ENCODE measurements at places on chromosomes 3 and 15.

DNA sequence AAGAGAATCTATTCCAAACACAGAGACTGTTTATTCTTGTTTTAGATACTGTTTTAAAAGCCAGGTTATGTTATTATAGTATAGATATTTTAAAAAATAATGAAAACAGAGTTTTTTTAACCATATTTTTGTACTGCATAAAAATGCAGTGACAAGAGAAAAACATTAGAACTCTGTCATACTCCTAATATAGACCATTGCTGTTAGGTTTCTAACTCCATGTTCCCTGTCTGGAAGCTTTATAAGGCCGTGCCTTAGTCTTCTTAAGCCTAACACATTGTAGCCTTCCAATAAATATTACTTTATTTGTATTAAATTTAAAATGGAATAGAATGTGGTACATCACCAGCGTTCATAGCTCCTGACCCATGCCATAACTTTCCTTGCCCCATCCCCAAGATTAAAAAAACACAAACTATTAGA lies 53.2 kb downstream of the MBNL1 start:
- DNase-seq: no peak

DNA sequence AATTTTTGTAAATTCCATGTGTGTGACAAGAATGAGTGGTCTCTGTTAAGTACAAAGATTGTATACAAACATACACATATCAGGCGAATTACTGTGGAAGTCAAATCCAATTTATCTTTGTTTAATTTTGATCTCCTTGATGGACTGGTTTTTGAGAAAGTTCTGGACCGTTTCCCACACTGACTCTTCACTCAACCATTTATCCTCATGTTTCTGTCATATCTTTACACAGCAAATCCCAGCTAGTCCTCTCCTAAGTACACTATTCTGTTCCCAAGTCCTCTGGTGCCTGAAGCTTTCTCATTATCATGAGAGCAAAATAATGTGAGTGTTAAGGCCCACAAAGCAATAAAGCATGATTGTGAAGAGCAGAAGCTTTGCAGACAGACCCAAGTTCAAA lies 189.9 kb downstream of the WNT5A start:
- DNase-seq: no peak

GRCh38 chr3:146217324-146217723 lies 33.6 kb downstream of the PLSCR4 start:
- no peak for DNase-seq

- no peak for DNase-seq
Measured at GRCh38 chr3:128693696-128694095, 32.3 kb upstream of the RAB7A start.

DNA sequence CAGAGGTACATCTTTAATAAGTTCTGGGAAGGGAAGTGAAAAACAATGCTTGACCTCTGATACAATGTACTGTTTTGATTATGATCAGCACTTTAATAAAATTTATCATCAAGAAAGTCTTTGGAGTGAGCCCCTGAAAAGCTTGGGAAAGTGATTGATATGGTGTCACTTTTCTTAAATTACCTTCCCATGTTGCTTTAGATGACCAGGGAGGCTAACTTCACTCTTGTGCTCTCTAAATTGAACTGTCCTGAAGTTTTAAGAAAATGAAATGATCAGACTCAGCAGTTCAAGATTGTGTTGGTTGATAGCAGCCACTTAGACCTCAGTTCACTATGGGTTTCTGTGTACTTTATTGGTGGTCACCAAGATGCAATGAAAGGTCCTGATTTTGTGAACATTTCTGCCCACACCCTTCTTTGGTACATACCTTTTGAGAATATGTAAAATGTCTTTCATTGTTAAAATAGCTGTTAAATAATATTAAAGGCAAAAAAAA lies 15.7 kb downstream of the TGFBR2 start:
- DNase-seq: no peak

DNA sequence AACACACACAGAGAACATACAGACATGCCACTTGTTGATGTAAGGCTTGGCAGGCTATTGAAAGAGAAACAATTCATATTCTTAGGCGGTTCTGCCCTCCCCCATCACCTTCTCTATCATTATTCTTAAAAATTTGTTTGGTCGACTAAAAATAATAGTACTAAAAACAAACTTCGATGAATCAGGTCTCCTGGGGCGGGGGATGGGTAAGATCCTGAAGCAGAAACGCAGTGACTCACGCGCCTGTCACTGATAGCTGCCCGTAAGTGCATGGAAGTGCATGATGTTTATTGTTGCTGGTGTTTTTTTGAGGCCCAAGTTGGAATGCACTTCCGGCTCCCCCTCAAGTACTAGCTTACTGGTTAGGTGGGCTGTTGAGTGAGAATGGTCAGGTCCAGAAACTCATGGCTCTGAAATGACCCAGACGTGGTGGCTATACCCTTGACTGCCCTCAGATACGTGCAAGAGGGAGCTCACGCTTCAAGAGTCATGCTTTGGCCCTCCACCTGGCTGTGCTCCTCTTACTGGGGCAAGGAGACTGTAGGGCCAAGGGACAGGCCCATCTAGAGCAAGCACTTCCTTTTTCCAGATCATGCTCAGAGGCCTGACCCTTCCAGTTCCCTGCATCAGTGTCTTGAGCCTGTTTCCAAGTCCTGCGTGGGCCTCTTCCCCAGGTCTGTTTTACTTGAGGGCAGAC lies 10.9 kb downstream of the SMAD3 start:
- peak; percentile 76 for DNase-seq

DNA sequence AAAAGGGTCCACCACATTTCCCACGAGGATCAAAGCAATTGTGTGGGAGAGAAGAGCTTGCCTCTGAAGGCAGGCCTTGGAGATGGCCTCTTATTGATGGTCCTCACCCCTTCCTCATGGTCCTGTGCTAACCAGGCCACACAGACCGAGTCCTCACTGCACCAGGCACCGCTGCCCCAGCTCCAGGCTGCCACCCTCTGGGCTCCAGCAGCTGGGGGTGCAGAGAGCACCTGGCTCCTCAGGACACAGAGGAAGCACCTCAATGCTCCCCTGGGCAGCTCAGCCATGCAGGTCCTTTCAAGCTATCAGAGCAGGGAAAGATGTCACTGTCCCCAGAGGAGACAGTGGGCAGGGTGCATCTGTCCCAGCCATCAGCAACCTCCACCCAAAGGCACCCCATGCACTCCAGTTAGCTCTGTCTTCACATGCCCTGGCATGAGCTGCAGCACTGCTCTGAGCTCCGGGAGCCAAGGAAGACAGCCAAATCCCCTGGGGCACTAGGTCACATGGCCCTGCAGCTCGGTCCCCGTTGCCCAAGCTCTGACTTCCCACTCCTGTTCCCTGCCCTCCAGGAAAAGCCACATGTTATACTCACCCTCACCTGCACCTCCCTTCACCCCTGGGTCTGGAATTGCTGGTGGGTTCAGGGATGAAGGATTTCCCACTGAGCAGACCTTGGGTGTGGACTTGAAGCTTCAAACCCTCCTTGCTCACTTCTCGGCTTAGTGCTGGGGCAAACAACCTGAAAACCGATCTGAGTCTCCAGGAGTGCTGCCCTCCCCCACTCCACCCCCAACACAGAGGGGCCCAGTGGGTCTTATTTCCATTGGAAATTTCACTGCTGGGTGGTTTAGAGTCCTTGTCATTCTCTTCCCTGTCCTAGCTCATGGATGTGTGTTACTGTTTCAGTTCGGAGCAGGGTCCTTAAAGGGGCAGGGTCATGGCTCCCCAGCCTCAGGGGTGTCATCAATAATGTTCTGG lies 32.6 kb downstream of the ALS2CL start:
- DNase-seq: no peak

- DNase-seq: no peak
Measured at GRCh38 chr3:105829229-105829628, 39.6 kb downstream of the CBLB start.

DNA sequence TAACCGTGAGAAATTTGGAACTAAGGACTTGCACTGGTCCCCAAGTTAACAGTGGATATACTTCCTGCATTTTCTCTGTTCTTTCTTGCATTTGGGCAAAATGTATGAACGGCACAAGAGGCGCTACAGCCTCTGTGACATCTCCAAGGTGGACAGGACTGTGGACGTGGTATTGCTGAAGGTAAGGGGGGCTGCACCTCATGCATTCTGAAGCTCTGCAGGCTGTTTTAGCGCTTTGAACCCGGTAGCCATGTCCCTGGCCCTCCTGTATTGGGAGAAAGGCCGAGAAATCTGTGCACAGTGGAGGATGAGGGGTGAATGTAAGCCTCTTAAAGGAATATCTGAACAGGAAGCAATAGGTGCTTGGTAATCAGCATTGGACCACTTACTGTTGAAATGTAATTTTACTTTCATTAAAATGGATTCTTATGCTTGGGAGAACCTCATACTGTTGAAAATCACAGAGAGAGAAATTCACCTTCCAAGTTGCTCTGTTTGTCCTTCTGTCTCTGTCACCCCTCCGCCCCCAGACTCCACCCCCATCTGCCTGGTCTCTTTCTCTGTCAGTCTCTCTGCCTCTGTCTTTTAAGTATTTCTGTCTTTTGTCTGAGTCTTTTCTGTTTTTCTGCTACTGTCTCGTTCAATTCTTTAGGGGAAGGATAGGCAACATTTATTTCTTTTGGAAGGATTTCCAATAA lies 174.6 kb downstream of the KLHL25 start:
- DNase-seq: no peak

DNA sequence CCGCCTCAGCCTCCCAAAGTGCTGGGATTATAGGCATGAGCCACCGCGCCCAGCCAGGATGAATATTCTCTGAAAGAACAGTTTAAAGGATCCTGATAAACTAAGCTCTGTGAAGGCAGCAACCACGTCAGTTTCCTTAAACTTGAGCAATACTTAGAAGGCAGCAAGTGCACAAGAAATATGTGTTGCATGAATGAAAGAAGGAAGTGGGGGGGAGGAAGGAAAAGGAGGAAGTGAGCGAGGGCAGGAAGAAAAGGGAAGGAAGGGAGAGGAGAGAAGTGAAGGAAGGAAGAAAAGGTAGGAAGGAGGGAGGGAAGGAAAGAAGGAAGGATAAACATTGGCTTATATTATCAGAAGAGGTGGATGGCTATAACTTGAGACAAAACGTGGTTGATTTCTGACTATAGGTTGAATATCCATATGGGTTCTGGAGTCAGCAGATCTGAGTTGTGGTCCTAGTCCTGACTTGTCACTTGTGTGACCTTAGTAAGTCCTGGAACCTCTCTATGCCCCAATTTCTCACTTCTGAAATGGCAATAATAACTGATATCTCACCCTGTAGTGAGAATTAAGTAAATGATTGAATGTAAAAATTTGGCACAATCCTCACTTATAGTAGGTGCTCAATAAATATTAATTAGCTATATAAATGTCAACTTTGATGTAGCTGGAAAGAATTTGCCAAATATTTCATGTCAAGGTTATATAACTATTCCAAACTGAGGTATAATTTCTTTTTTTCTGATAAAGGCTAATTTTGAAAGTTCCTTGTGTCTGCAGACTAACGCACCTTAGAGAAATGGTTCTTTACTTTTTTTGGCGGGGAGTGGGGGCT lies 12.0 kb upstream of the SEMA4B start:
- DNase-seq: peak; percentile 87

GRCh38 chr3:15726043-15726442 lies 71.7 kb downstream of the ANKRD28 start:
- no peak for DNase-seq

DNA sequence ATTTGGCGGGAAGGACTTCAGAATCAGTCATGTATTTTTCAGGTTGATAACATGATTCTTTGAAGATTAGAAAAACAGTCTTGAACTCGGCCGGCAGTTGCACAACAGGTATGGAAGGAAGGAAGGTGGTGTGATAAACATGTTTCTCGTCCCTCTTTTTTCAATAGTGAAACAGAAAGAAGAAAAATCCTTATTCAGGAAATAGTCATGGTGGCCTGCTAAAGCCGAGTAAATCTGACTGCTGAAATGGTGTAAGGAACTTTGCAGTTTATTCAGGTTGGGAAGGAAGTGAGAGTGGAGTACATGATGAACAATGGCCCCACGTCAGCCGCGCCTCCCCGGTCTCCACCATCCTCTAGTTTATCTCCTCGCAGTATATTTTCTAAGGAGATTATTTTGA lies 6.7 kb downstream of the RASGRP1 start:
- DNase-seq: no peak

GRCh38 chr3:9704347-9705322 lies 1.0 kb downstream of the CPNE9 start:
- no peak for DNase-seq

DNA sequence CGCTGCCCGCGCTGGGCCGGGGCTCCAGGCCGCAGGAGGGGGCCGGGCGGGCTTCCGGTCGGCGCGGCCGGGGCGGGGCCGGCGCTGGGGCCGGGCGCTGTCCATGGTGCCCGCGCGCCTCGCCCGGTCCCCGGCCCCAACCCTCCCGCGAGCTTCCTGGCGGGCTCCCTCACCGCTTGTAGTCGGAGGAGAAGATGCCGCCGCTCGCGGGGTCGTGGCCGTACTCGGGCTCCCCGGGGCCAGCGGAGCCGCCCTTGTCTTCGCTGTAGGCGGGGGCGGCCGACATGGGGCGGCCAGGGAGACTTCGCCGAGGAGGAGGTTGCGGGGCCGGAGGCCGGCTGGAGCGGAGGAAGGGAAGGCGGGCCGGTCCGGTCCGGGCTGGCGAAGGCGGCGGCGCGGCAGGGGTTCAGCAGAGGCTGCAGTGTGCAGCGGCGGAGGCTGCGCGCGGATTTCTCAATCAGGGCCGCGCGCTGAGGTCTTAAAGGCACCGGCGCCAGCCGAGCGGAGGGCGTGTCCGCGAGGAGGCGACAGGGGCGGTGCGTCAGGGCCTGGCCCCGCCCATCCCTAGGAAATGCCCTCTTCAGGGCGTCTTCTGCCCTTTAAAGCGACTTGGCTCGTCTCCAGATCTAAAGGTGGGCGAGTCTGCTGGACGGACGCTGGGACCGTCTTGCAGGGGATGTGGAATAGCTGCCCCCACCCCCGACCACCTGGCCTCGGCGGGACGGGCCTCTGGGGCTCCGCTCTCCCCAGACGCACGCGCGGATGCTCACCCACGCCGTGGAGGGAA lies at the start of gene AP3B2:
TSS of gene AP3B2 (minus strand) at position 455 of the 787 bp plus-strand sequence. CDS start at position 286, 169 bp downstream.
- peak; percentile 54 for DNase-seq

GRCh38 chr3:151085227-151085888 lies at the start of gene MED12L:
MED12L (plus strand) TSS chr3:151085664; CDS start chr3:151086927, 1,263 bp downstream.
- peak; percentile 56 for DNase-seq

DNA sequence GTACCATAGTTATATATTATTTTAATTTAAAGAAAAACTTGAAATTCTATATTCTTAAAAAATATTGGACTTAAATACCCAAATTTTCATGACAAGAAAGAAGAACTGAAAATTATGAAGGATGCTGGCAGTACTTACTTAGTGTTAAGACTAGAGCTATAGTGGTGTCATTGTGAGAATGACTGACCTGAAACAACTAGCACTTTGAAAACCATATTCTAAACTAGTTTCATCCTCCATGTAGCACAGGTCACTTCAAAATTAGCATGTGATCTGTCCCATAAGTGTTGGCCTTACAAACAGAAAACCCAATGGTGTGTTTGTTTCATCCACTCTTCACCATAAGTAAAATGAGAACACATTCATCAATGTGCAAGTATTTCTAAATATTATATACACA lies 208.6 kb downstream of the ZIC4 start:
- no peak for DNase-seq

GRCh38 chr3:73966733-73967132 lies 342.0 kb upstream of the PDZRN3 start:
- no peak for DNase-seq

DNA sequence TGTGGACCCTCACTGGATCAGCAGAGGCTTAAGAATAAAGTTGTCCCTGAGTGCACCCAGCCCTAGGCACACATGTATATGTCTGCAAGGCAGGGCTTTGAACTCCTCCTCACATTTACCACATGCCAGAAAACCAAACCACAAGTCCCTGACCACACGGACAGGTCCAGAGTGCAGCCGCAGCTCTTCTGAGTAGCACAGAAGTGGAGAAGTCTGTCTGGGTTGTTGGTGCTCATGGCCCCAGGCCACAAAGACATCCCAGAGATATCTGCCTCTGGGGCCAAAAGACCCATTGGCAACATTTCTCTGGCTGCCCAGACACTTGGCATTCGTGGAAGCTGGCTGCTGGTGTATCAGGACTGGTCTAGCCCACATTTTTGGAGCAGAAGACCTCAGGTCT lies 17.4 kb downstream of the SUSD5 start:
- no peak for DNase-seq
